ENCODE measurements at places on chromosomes 13 and 19.
A peak's percentile ranks its signal among the peaks of the same experiment; 100 is the strongest.

GRCh38 chr13:108350579-108350978 is 81.1 kb downstream of the TNFSF13B start:
- DNase-seq, result no peak

- DNase-seq, result no peak
These were observed 1303.0 kb downstream of the EFNB2 start for GRCh38 chr13:105232439-105232838.

- peak; percentile 88 for DNase-seq
These were observed 816 bp upstream of the TBXA2R start for GRCh38 chr19:3607303-3608078.

DNA sequence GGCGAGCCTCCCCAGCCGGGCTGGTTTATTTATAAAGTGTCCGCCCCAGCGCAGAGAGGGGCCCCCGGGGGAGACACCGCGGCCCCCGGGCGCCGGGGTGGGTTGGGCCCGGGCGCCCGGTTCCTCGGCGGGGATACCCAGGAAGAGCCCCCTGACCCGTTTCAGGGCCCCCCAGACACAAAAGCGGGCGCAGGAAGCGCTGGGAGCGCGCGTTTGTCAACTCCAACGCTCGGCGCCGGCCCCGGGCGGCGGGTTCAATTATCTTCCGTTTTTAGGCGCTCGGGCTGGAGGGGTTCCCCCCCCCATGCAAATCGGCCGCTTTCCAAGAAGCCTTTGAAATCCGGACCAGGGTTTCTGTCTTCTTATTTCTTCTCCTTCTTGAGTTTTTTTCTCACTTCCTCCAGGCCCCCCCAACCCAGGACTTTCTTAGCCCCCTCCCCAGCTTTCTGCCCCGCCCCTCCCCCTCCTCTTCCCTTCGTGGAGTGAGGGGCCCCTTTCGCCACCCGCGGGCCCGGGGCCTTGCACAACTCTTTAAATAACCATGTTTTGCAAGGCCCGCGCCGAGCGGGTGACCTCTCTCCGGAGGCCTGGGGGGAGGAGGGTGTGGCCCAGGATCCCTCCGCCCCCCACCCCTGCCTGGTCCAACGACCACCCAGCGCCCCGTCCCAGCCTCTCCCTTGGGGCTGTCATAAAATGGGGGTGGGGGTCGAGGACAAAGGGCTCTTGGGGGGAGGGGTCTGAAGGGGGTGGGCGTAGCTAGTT is 935 bp downstream of the ARID3A start:
- peak; percentile 79 for DNase-seq

GRCh38 chr13:113460064-113460555 is 6.8 kb upstream of the ADPRHL1 start:
- DNase-seq, result no peak

DNA sequence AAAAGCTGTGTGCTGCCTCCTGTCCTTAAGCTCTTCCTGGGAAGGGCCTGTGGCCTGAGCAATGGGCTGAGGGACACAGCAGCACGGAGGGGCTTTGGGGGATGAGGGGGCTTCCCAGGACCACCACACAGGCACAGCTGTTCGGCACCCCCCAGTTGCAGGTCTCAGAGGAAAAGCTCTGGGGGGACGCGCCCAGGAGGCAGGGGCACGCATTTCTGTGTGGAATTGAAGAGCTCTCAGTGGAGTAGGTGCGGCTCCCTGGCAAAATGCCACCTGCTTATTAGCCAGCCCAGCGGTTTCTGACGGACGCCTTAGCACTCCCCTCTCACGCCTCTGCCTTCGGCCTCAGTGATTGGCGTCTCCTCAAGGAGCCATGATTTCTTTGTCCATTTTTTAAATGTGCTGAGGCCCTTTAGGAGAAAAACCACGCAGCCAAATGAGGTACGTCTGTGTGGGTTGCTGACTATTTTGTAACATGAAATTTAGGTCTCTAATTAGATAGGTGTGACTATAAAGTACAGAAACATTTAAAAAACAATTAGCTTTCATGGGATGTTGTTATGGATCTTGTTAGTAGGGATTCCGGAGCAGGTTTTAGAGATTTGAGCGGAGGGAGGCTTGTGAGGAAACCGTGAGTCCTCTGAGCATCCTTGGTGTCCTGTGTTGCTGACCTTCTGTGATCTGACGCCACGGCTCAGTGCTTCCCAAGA is 4.0 kb downstream of the MCF2L start:
- peak; percentile 48 for DNase-seq

DNA sequence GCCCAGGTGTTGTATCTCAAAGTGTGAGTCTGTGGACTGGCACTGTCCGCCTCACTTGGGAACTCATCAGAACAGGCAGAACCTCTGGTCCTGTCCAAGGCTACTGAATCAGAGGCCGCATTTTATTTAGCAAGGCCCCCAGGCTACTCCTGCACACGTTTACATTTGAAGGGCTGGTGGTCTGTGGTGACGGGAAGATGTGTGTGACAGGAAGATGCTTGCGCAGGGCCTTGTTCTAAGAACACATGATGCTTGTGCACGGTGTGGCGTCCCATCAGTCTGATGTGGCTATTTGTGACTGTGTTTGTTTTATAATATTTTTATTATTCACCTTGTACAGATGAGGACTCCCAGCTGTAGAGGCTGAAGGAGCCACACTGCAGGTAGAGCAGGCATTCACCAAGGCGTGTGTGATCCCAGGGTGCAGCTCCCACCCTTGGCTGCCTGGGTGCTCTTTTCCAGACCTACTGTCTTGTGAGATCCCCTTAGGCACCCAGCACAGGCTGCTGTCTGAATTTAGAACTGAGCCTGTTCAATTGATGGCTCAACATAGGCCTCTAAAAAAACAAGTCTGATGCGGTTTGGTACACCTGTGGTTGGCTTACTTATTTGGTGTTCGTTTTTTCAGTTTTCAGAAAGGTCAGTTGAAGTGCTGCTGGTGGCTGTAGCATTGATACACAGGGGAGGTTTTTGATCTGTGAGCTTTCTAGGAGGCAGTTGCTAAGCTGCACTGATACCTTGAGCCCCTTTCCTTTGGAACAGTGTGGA is 3.1 kb downstream of the SLC25A15 start:
- no peak for DNase-seq

DNA sequence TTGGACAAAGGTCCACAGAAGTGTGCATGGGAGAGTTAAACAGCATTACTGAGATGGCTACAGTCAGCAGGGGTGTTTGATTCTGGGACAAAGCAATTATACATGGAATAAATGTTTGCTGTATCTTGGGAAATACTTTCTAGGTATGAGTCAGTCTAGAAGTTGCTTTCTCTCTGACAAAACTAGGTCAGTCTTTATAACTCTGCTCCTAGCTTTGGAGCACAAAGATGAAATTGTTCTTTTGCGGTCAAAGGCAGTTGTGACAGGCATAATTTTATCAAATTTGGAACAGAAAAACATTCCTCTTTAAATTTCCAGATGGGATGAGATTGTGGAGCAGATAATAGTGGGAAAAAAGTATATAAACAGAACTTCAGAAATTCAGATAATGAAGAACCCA is 1045.4 kb upstream of the MIR17HG start:
- DNase-seq, result no peak

GRCh38 chr19:51796195-51796679 is 1.3 kb downstream of the FPR3 start:
- DNase-seq, result peak; percentile 62

DNA sequence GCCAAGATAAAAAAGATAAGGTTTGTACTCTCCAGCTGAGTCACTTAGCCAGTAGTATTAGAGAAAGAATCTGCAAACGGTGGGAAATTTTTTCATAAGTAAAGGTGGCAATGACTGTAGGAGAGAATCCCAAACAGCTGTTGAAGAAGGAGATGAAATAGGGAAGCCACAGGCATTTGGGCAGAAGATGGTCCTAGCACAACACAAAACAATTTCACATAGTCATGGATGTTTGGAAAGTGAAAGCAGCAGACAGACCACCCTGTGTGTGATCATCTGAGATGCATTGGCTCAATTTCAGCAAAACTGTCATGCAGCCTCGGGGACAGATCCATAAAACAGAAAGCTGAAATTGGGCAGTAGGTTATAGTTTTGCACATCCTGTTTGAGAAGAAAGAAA is 2832.4 kb downstream of the PCDH9 start:
- no peak for DNase-seq

DNA sequence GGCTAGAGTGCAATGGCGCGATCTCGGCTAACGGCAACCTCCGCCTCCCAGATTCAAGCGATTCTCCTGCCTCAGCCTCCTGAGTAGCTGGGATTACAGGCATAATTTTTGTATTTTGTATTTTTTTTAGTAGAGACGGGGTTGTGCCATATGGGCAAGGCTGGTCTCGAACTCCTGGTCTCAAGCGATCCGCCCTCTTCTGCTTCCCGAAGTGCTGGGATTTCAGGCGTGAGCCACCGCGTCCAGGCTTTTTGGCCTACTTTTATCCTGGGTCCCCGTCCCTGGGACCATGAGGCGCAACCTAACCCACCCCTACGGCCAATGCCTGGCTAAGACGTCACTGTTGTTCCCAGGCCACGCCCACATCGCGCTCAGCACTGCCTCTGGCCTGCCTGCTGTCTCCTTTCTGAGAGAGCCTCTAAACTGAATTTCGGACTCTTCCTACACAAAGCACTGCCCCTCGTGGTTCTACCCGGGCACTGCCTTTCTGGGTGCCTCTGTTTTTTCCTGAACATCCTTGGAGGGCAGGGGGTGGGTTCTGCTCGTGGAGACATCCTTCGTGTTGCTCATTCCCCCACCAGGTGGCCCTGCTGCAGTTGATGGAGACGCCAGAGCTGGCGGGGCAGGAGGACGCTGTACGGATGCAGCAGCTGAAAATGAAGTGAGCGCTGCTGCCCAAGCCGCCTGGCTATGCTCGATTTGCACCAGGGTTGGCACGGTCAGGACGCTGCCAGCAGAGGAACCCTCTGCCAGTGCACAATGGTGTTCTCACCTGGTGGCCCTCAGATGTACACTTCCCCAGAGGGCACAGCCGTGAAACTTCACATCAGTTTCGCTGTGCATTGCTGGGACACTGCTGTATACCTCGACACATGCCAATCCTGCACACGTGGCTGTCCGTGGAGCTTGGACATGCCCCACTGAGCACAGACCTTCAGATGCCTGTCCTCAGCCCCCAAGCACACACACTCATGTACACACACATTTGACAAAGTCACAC is 2.0 kb downstream of the REX1BD start:
- DNase-seq, result peak; percentile 76

- no peak for DNase-seq
These were observed 9.5 kb upstream of the MBNL2 start for GRCh38 chr13:97212601-97213040.

- no peak for DNase-seq
These were observed 558 bp upstream of the PPAN start for GRCh38 chr19:10105509-10106099.

GRCh38 chr19:56972291-56972841 is 131.8 kb upstream of the PEG3 start:
- DNase-seq, result no peak

DNA sequence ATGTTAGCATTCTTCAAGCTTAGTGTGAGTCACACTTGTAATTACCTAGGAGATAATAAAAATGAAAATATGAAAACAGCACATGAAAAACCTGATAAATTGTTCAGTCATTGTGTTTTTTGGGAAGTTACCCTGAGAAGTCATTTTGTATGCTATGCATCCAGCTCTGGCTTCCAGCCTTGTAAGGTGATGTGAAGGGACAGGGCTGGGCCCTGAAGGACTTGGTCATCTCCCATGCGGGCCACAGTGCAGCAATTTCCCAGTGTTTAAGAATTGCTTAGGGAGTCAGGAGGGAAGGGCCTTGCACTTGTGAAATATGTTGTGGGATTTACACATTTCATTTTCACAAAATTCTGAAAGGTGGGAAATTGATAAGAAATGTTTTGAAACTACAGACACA is 41.3 kb downstream of the ARHGEF7 start:
- DNase-seq, result no peak

- no peak for DNase-seq
These were observed 32.3 kb downstream of the TMPRSS9 start for GRCh38 chr19:2392366-2392765.

DNA sequence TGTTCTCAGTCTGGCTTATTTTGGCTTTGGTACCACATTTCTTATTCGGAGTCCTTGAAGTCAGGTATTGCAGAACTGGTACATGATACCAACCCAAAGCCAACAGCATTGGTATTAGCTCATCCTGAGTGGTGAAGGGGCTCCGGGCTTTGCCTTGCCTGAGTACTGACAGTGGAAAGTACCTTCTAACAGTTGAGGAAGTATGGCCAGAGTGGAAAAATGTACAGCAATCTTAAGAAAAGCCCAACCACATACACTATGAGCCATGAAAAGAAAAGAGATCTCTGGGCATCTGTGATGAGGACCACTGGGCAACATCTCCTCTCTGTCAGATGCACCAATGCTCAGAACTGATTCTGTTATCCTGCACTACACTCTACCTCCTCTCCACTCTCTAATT is 8.3 kb downstream of the LCP1 start:
- DNase-seq, result no peak

DNA sequence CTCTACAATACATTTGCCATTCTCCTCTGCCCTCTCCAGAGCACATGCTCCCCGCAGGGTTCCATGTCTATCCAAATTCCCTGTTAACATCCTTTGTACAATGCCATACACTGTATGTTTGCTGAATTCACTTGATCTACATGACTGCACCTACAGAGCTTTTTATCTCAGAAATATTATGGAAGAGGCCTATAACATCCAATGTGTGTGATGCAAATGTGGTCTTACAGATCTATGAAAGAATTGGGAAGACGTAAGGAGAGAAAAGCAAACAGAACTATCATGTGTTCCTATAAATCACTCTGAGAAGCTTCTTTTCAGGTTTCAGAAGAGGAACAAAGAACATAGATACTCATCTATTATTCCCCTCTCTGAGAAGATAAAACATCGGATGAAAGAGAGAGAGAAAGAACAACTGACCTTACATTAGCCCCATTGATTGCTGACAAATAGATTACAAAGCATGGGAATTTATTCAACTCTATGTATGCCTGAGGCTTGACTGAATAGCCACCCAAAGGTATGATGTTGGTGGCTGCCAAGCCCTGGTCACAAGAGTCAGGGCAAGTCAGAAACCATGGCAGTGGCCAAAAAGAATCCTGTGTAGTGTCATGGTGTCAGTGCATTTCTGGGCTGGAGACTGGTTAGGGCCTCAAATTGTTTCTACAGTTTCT is 425.2 kb downstream of the FOXO1 start:
- no peak for DNase-seq

GRCh38 chr13:42181381-42181953 is 90.5 kb upstream of the AKAP11 start:
- no peak for DNase-seq

- no peak for DNase-seq
These were observed 24.5 kb downstream of the EFNA2 start for GRCh38 chr19:1309977-1310852.

GRCh38 chr13:106753251-106753650 is 185.3 kb upstream of the ARGLU1 start:
- peak; percentile 31 for DNase-seq

DNA sequence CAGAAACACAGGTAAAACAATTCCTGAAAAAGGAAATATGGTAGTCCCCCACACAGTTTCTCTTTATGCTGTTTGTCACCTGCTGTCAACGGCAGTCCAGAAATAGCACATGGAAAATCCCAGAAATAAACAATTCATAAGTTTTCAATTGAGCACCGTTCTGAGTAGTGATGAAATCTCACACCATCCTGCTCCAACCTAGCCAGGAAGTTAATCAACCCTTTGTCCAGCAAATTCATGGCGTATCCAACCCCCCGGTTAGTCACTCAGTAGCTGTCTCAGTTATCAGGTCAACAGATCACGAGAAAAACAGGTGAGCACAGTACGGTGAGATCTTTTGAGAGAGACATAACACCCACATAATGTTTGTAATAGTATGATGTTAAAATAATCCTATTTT is 74.2 kb downstream of the TUBGCP3 start:
- no peak for DNase-seq

- peak; percentile 70 for DNase-seq
These were observed 61.2 kb upstream of the WDFY2 start for GRCh38 chr13:51523082-51523518.

GRCh38 chr13:43546816-43547215 is 240.0 kb downstream of the ENOX1 start:
- DNase-seq, result no peak
